ENCODE measurements at places on chromosomes 13 and 19. TPM values are rescaled to one million over a fixed set of nuclear protein-coding genes. Genes with fewer than 3 reads are reported as not detected.

Gene NLRP13
- not detected for total RNA-seq

Gene GPR12
- not detected for total RNA-seq

Gene SUPT5H
- total RNA-seq = 99.8 TPM

Gene ZNF350
- total RNA-seq = 6.7 TPM

Gene KCNJ14
- 0.48 TPM for total RNA-seq

Gene SMIM44
- not detected for total RNA-seq

Gene RINL
- total RNA-seq = 1.6 TPM

Gene ZNF177
- 1.0 TPM for total RNA-seq

Gene DENND1C
- 0.50 TPM for total RNA-seq

Gene CLIP3
- total RNA-seq = 2.8 TPM

Gene RDH8
- total RNA-seq = not detected

Gene NLRP11
- total RNA-seq = not detected

Gene ZNF888
- total RNA-seq = 0.88 TPM

Gene TMPRSS9
- not detected for total RNA-seq

Gene GPC5
- total RNA-seq = 1.6 TPM

Gene TNNI3
- total RNA-seq = 7,152 TPM

Gene VAV1
- 0.71 TPM for total RNA-seq

Gene ZNF345
- total RNA-seq = 2.9 TPM

Gene C19orf67
- total RNA-seq = not detected

Gene C1QTNF9
- total RNA-seq = not detected

Gene TSKS
- total RNA-seq = 0.35 TPM

Gene USPL1
- total RNA-seq = 9.3 TPM

Gene ACER1
- total RNA-seq = not detected

Gene NLRP9
- total RNA-seq = not detected

Gene RXFP2
- not detected for total RNA-seq

Gene RFPL4A
- not detected for total RNA-seq

Gene KLF12
- total RNA-seq = 16.5 TPM

Gene CYP2B6
- 0.14 TPM for total RNA-seq

Data from heart left ventricle (tissue), 16 donors.